ENCODE measurements at places on chromosomes 1 and 21.

- no peak for DNase-seq
Measured at GRCh38 chr1:81007024-81007423, 793.7 kb upstream of the ADGRL2 start.

GRCh38 chr1:3417082-3417739 is 37.3 kb upstream of the ARHGEF16 start:
- DNase-seq: no peak

GRCh38 chr1:200317236-200317635 is 92.6 kb downstream of the ZNF281 start:
- DNase-seq: no peak

DNA sequence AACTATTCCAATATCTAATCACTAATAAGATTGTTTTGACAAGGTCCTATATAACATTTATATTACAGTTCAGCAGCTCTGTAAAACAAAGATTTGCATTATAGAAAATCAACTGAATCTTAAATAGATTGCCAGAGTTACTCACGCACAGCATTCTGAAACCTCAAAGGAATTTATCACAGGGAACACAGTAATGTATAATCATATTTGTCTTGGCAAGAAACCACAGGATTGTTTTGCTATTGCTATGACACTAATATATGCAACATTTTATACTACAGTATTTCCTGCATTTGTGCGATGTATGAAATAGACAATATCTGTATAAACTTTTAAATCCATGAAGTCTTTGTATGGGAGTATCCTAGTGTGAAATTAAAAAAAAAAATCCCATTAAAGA is 101.4 kb downstream of the PLPPR5 start:
- DNase-seq: no peak

DNA sequence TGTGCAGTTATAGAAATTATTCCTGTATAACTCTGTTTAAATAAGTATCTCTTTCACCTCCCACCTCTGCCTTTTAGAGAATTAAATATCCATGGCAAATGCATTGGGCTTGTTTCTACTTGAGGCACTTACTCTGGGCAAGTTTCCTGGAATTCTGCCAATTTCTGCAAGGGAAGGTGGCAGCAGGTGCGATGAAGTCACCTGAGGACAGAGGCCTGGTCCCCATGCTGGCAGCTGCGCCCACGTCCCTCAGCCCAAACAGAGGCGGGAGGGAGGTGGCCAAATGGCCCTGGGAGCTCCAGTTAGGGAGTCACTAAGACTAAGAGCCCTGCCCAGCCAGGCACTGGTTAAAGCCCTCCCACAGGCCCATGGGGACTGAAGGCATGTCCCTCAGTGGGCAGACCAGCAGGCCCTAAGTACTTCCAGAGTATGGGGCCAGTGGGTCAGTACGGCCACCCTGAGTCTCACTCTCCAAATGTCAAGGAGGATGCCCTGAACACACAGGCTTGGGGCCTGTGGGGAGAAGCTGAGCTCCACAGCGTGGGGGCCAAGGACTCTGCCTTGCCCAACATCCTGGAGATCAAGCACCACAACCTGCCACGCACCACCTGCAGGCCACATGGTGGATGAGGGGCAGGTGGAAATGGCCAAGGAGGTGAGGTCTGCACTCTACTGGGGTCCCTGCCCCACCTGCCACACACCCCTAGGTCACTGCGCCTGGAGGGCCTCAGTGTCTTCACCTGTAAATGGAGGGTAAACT is 19.4 kb downstream of the ACOT7 start:
- DNase-seq: no peak

GRCh38 chr1:169163059-169163458 is 56.6 kb downstream of the ATP1B1 start:
- no peak for DNase-seq

DNA sequence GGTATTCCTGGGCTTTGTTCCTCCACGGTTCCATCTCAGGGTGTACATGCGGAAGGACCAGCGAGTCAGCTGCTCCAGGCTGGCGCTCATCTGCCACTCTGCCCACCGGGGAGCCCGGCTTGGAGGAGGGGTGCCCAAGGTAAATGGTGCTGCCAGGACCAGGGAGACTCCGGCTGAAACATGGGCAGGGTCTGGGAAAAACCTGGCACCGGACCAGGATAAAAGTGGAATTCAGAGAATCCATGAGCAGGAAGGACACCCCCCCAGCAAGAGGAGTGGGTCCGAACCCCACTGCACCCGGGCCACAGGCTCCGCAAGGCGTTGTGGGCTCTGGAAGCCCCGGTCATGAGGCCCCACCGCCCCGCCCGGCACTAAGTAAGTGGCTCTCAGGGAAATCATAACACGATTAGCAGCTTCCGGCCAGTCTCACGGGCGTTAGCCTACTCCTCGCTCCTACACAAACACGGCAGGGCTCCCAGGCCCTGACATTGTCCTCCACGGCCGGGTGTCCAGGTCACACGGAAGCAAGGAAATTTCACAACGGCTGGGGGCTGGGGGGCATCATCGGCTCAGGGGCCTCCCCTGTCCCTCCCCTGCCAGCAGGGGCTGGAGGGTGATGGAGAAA is 21.1 kb downstream of the MEGF6 start:
- no peak for DNase-seq

DNA sequence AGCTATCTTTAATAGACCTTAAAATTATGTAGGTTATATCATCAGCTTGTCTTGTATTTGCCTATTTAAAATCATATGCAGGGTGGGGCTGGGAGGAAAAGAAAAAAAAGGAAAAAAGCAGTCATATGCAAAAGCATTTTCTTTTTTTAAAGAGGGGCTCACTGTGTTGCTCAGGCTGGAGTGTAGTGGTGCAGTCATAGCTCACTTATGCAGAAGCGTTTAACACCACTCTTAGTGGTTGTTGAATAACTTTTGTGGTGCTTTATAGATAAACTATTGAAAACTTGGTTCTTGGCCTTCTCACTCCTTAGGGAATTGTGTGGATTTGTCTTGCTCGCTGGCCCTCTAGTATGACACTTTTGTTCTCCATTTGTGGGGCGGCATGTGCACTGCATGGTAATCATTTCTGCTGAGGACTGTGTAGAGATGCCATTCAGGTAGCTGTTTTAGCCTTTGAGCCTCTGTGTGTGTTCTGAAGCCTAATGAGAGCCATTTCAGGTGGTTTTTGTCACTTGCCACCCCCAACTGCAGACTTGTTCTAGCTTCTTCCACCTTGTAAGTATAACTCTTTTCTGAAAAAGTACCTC is 77.8 kb downstream of the KIF1B start:
- DNase-seq: no peak

DNA sequence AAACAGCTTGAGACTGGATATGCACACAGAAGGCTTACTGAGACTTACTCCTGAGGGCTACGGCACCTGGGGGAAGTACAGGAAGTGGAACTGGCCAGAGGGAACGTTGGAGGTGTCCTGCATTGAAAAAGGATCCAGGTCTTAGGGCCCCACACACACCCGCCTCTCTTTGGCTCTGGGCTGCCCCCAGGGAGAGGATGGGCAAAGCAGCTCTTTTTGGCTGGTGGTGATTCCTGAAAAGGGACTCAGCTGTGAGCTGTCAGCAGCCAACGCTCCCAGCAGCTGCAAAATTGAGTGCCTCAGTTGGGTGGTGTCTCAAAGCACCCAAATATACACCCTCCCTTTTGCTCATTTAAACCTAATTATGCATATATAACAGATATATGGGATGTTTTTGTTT is 213.2 kb downstream of the TNR start:
- DNase-seq: no peak

DNA sequence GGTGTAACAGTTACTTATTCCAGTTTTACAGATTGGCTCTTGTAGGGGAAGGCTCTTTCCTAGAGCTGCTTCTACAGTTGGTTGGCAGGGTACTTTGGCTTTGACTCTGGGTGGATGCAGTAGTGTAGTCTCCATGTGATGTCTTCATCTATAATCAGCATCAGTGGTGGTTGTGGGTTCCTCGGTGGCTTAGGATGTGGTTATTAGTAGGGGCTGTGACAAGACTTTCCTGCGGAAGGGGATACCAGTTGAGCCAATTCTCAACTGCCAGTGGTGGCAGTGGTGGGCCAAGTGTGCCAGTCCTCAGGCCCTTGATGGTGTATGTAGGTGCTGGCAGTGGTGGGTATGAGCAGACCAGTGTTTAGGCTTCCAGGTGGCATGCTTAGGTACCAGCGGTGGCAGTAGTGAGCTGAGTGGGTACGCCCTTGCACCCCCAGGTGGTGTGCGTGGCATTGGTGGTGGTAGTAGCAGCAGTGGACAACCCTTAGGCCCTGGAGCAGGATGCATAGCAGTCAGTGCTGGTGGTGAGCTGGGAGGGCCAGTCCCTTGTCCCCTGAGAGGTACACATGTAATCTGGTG is 27.2 kb upstream of the KLF18 start:
- DNase-seq: no peak

- DNase-seq: no peak
Measured at GRCh38 chr1:4653796-4654725, at the start of gene AJAP1. Gene AJAP1, plus strand, starts transcription at chr1:4654609. Its CDS starts 817 bp downstream, at chr1:4655426.

DNA sequence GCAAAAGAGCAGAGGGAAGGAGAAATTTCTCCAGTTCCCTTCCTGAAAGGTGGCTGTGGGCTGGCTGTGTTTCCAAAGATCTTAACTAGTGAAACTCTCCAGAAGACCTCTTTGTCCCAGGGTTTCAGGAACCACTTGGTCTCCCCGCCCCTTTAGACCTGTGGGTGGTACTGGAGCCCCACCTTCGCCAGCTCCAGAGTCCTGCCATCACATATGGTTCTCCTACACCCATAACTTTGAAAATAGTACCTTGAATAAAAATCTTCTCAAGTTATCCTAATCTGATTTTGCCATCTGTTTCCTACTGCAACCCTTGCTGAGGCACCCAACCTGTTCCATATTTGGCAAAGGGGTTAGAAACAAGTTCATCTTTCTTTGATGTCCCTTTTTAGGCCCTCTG is 303.9 kb downstream of the SEC16B start:
- DNase-seq: no peak

GRCh38 chr1:211332830-211333229 is 6.2 kb downstream of the TRAF5 start:
- DNase-seq: no peak

- DNase-seq: no peak
Measured at GRCh38 chr1:177975588-177976495, 6.0 kb upstream of the SEC16B start.

DNA sequence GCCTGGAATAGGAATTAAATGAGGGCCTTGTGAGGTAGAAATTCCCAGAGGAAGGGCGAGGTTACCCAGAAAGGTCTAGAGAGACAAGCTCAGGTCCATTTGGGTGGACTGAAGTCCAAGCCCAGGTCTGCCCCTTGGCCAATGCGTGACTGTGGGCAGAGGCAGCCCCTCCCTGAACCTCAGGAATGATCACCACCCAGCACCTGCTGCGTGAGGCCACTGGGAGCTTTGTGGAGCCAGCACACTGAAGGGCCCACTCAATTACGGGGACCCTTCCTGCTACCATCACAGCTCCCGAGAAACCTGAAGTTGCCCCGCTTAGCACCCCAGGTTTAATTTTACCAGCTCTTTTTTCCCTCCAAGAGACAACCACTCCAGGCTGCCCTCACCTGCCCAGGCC is 6.5 kb upstream of the MATN1 start:
- DNase-seq: no peak

DNA sequence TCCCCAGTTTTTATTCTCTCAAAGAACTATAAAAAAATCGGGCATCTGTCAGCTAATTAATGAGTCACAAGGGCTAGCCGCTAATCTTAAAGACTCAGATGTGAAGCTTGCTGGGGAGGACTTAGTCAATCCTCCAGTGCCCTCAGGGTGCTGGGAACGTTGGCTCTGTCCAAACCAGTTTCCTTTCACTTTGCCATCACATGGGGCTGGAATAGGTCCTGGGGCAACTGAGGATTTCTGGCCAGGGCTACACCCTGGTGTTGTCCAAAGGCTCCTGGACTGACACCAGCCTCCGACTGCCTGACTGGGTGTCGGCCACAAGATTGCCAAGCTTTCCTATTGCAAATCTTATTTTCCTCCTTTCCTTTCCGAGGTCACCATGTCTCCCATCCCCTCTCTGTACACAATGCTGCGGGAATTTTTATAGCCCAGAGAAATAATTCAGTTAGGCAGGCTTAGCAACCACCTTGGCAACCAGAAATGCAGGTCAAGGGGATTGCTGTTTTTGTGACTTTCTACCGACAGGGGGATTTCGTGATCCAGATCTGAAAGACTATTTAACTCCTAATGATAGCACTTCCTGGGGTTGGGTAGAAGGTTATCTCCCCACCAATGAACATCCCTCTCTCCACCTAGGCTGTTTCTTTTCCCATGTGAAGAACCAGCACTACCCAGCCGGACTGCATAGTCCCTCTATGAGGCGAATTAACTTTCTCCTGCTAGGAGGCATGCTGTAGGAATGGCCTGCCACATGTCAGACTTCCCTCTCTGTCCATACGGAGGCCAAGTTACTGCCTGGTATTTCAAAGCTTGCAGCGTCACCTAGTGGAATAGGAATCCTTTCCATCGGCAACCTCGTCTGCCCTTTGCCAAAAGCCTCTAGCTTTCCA is 29.9 kb upstream of the CTBS start:
- DNase-seq: no peak

DNA sequence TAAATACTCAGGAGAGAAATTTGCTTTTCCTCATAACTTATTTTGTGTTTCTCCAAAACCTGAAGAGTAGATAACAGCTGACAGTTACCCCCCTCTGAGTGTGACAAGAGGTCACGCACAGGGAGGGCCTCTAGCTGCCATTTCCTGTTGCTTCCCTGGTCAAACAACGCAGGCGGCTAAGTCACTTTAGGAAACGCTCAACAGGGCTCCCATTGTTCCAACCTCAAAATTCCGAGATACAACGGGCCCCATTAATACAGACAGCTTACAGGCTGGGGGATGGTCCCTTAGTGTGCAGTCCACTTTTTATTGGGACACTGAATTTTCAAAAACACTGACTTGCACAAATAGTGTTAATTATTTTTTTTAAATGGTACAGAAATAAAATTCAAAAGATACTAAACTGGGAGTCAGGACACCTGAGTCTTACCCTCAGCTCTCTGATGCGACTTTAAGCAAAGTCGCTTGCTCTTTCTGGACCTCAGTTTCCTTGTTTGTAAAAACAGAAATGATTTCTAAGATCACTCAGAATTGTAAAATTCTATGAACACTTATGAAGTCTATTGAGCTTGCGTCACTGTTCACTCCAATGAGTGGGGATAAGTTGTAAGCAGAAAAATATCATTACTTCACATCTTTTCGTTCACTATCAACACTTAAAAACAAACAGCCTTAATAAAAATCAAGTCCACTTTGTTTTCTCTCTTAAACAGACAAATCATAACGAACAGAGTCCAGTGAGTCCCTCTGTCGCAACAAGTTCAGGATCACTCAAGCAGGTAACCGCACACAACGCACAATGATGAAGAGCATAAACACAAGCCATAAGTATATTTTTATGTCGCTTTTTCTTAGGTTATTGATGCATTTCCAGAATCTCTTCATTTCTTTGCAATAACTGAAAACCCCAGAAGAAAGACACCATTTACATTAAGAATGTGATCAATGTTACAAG is 13.5 kb downstream of the LZIC start:
- no peak for DNase-seq

DNA sequence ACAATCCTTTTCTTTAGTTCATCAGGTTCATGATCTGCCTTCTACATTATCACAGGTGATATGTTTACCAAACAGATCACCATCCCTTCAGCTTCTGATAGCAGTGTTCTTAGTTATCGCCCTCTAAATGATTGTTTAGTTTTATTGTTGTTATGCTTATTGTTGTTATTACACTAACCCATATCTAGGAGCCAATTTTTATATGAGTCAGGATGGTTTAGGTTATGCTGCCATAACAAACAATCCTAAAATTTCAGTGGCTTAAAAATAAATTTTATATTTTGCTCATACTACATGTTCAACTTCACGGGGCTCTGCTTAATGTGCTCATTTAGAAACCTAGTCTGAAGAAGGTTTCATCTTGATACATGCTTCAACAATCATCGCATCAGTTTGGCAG is 4.4 kb upstream of the JUN start:
- DNase-seq: no peak

Measured in T-helper 2 cell (primary cell).